Left ventricle myocardium inferior (tissue), 1 donor: ENCODE measurements at places on chromosomes 4 and X. TPM values are rescaled to one million over a fixed set of nuclear protein-coding genes. Genes with fewer than 3 reads are reported as not detected.

Gene DKC1
- total RNA-seq = 18.0 TPM

DNA sequence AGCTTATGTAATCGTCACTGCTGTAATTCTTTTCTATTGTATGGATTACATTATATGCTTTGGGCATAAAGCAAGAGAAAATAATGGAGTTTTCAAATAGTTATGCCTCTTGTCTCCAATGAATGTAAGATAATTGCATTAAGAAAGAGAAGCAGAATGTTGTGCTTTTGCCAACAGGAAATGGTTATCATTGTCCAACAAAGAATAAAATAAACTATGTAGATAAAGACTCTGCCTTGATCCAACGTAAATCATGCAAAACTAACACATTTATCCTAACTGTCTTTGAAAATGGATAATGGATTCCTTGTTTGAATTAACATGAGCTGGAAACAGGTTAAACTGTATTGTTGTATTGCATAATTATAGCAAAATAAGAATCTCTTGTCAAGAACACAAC lies 1709.0 kb downstream of the PCDH7 start:
- no peak for DNase-seq

Gene MAGEC3
- total RNA-seq = not detected

DNA sequence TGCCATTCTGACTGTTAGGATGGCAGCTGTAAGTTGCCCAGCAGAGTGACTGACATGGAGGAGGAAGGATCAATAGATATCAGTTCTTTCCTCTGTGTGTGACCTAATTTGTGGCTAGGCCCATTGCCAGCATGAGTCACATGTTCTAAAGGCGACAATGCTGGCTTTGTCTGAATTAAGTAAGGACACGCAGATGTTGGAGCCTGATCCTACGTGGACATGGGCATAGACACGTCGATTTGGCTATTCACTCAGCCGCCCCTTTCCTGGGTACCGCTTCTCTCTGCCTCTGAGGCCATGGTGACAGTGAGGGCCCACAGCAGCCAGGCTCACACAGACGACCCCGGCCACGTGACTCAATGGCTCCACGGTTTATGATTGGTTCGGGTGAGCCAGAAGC lies 16.3 kb downstream of the PROM1 start:
- DNase-seq = no peak

Gene C4orf54
- total RNA-seq = 1.2 TPM
